ENCODE measurements at places on chromosomes 1 and 21.

DNA sequence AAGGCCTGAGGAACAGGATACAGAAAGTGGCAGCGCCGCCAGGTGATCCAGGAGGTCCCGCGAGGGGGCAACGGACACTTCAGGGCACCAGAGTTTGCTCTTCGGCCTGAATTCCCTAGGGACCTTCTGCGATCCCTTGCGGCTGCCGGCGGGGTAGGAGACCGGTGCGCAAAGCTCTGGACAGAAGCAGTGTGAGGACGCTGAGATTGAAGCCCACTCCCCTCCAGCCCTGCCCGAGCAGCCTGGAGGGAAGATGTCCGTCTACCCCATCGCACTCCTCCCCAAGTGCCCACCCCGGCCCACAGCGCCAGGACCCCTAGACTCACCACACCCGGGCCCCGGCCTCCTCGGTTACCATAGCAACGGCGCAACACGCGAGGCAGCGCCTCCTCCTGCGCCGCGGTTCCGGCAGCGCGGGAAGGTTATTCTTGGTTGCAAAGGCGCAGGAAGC, at the start of gene ANKRD45:
Gene ANKRD45, minus strand, starts transcription at position 361 of the 451 bp plus-strand sequence. CDS start 10,433 bp downstream, outside the sequence.
- DNase-seq = no peak

GRCh38 chr21:42463861-42464515, 32.0 kb downstream of the RSPH1 start:
- peak; percentile 43 for DNase-seq

DNA sequence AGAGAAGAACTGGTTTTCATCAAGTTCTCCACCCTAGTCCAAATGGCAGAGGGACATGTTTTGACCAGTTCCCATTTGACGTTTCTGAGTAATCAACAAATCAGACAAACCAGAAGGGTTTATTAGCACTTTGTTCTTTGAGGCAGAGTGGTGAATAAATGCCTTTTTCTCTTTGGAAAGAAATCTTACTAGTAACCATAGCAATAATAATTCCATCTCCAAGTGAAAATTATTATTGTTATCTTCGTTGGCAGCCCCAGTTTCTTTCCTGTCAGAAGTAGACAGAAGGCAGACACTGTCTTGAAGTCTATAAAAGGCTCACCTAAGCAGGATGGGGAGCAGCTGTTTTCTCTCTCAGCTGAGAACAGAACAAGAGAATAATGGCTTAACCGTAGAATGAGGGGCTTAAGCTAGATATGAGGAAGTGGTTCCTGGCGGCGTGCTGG, 391.6 kb downstream of the PBX1 start:
- DNase-seq = no peak

GRCh38 chr21:44736291-44737004, 25.1 kb upstream of the TSPEAR start:
- no peak for DNase-seq

DNA sequence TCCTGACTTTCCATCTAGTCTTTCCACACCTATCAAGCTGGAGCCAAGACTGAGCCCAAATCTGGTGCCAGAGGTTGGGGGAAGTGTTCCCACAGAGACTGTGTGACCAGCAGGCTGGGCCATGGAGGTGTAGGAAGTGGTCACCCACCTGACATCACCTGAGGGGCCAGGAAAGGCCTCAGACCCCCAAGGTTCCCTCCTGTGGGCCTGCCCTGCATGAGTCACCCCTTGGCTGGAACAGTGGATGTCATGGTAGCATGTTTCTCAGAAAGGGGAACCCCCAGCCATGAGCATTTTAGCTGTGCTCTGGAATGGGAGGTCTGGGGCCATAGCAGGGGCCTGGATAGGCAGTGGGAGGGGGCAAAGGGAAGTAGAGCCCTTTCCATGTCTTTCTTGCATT, 5.7 kb upstream of the TNFRSF8 start:
- no peak for DNase-seq

DNA sequence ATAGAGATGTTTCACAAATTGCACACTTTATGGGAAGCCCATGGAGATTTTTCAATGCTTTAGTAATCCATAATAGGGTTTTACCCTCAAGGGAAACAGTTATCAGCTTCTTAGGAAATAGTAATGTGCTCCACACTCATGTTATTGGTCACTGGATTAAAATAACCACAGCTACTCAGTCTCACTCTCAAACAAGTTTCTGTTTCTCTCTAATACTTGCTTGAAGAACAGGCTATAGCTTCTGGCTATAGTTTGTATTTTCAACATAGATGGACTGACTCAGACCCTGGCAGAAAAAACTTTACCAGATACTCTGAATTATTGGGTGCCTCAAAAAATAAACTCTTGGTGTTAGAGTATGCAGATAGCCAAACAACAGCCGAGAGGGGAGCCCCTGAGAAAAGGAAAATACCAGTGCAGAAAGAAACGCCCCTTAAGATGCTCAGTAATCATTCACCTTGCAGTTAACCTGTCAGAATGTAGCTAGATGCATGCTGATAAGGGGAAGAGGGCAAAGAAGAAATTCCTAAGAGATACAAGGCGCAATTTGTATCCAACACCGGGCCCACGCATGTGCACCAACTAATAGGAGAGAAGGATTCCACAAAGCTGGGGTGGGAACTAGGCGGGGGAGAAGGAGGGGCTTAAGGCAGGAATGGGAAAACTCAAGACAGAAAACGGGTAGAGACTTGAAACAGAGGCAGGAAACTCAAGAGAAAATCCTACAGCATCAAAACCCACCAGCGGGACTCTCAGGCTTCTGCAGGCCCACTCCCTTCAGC, 30.4 kb upstream of the PDE4B start:
- no peak for DNase-seq

DNA sequence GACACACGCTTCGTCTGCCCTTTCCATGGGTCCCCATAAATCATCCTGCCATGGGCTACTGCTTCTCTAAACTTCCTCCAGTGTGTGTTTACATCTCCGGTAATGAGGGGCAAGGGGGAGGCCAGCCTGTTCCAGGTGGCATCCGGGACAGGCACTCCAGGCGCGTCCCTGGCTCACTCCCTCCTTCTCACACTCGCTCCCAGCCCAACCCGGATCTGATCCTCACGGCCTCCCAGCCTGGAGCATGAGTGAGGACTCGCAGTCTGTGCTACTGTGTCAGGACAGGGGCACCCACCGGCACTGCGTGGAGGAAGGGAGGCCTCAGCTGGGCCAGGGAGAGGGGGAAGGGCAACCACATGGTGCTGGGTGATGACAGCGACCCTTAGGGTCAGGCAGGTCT, 225.4 kb downstream of the TRABD2B start:
- DNase-seq = no peak

DNA sequence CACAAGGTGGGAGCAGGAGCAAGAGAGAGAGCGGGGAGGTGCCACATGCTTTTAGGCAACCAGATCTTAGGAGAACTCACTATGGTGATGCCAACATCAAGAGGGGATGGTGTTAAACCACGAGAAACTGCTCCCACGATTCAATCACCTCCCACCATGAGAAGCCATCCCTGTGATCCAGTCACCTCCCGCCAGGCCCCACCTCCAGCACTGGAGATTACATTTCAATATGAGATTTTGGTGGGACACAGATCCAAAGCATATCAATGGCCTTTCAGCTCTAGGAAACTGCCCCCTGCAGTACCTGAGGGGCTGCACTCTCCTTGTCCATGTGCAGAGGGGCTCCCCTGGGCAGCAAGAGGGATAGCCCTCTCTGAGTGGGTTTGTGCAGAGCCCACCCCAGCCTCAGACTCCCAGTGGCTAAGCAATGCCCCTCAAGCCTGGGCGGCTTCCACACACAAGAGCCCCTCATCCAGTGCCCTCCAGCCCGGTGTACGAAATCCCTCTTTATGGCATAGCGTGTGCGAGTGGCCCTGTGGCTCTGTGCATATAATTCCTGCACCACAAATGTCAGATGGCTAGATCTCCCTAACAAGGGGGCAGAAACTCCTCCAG, 15.5 kb upstream of the PRDM16 start:
- DNase-seq = no peak

DNA sequence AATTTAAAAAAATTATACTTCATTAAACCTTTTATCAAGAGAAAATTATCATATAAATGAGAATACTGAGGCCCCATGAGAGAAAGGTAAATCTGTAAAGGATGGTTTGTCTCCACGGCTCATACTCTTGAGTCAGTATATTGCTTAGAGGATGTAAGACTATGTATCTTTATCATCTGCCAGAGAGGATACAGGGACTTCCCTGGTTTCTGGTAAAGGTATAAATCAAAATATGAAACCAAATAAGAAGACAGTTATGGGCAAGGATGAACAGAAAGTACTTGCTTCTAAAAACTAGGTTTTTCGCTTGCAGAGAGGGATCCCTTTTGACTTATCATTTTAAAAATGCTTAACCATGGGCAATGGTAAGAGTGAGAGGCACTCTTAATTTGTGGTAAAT, 112.4 kb downstream of the POU2F1 start:
- no peak for DNase-seq

GRCh38 chr1:69438056-69438795, 129.5 kb upstream of the LRRC7 start:
- no peak for DNase-seq

DNA sequence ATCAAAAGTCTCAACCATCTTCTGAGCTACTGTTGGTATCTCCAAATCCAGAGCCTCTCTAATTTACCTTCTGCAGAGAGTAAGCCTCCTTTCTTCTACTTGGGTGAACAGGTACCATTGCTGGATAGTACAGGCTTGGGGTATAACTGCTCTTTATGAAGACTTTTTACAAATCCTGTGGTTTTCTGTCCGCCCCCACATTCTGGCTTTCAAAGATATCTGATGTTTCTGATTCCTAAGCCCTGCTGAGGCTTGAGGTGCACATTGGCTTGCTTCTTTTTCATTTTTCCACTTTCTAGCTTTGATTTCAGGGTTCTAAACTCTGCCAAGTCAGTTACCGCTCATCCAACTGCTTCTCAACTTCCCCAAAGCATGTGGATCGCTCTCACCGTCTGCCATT, 37.1 kb downstream of the TENT5C start:
- DNase-seq = no peak

GRCh38 chr1:67853704-67854103, 20.4 kb upstream of the GNG12 start:
- DNase-seq = no peak

DNA sequence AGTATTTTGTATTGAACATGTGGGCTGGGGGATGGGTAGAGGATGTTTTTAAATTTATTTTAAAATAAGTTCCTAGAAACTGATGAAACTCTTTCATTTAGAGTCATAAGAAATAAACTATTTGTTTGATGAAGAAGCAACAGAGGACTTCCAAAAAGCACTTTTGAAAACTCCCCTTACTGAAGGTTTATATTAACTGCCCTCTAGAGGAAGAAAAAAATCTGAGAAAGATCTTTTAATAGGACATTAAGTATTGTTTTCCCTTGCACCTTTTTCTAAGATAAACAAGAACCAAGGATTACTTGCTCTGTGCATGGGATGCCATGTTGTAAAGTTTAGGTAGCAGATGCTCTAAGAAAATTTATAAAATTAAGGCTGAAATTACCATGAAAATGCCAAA, 14.1 kb downstream of the DISP1 start:
- DNase-seq = no peak

- DNase-seq = no peak
These were observed 38.6 kb downstream of the CAPN2 start for GRCh38 chr1:223750730-223751570.

Measured in activated CD8-positive, alpha-beta memory T cell treated with anti-CD3 and anti-CD28 coated beads for 4 hours (primary cell).